ENCODE measurements at places on chromosomes 2 and 18.

- DNase-seq = no peak
Measured at GRCh38 chr2:48482313-48482712, 47.6 kb upstream of the STON1 start.

- DNase-seq = no peak
Measured at GRCh38 chr2:156803243-156803642, 367.1 kb downstream of the GPD2 start.

DNA sequence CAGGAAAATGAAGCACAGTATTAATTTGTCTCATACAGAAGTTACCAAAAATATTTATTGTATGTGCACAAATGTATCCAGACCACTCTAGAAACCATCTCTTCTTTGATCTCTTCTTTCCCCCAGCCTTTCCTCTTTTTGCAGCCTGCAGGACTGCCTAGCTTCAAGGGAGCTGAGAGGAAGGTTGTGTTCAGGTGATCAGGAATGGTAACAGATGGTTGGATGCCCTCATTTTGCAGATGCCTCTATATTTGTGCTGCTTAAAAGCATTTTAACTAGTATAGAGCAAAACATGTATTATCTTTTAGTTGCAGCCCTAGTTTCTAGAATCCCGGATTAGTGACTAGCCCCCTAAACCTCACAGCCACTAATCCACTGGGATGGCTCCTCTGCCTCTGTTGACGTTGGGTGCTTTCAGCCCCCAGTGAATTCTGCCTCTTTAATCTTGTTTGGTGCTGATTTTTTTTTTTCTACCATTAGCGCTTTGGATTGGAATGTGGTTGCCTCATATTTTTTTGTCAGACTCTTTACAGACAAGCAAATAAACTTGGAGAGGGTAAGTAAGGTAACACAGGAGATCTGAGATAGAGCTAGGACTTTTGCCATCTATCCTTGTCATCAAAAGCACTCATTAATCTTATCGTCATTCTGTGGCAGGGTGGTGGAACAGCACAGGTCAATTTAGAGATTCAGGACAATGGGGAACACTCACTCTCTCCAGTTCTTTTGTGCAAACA lies 103.8 kb upstream of the NDUFV2 start:
- no peak for DNase-seq

DNA sequence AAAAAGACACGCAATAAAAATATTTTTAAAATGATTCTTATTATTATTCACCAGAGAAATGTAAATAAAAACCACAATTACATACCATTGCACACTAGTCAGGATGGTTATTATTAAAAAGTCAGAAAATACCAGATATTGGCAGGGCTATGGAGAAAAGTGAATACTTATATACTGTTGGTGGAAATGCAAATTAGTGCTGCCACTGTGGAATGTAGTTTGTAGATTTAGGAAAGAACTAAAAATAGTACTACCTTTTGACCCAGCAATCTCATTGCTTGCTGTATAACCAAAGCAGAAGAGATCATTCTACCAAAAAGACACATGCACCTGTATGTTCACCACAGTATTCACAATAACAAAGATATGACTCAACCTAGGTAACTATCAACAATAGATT lies 1237.3 kb upstream of the FAM98A start:
- DNase-seq = no peak

DNA sequence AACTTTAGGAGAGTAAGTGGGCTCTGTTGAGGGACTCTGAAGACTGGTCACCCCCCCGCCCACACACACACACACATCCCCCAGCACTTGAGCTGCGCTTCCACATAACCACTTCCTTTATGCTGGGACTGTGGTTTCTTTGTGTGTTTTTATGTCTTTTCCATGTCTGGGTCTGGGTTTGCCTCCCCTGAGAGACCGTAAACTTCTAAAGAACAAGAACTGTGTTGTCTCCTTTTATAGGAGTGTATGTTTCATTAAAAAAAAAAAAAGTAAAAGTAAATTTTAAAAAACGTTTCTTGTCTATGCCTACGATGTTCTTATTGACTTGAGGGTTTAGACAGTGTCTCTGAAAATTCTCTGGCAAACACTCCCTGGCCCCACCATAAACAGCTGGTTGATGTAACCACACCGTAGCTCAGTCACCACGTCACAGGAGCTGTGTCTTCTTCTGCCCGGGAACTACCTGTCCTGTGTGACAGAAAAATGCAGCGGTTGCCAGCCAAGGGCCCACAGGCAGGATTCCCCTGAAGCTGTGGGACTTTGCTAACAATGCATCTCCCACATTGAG lies 68.0 kb downstream of the KLHL29 start:
- DNase-seq = no peak

DNA sequence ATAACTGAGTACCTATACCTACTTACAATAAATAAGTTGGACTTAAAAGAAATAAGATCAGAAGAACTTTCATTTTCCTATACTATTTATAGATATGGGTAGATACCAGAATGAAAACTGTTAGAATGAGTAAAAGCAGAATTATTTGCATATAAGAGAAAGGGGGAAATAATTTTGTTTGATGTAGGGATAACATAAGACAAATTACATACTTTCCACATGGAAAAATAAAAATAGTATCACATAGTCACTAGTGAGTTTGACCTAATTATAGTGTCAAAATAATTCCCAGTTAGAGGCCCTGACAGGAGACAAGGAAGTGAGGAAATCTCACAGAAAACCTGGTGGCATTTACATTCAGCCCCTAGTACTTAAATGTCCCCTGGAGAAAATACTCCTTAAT lies 28.6 kb downstream of the KCMF1 start:
- DNase-seq = no peak

- DNase-seq = no peak
Measured at GRCh38 chr2:213015387-213016165, 135.8 kb downstream of the IKZF2 start.

DNA sequence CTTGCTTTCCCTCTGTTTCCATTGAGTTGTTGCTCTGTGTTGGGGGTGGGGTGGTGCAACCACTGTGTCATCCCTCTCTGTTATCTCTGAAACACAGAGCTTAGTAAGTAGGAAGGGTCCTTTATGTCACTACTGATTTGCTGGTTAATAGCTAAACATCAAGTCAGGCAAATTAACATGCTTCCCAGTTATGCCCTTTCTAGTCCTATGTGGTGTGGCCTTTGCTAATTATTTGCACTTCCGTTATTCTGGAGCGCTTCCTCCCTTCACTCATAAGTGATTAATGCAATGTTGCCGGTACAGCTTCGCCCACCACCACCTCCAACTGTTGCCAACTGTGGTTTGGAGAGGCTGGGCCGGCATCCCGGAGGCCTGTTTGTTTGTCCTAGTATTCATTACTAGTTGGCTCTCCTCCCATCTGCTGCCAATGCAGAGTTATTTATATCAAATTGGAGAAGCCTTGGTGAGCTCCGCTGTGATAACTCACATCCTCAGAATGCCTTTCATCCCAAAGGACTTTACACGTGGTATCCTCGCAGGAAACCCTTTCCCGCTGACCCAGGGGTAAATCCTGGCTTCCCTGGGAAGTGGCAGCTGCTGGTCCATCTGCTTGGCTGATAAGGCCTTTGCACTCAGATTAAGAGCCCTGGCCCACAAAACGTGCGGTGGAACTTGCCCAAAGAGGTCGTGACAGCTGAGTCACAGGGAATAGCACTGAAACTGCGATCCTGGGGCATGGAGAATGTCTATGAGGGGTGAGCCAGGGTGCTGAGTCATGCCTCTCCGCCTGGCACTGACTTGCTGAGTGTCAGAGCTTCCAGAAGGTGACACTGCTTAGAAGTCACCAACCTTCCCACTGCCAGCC lies 72.0 kb upstream of the ZCCHC2 start:
- peak; percentile 83 for DNase-seq
